ENCODE measurements at places on chromosomes 1 and 21. TPM values are rescaled to one million over a fixed set of nuclear protein-coding genes. Genes with fewer than 3 reads are reported as not detected.

- no peaks in the 10 kb centered on the region for H3K36me3 ChIP-seq
- DNase-seq = no peak
- H3K27me3 ChIP-seq = peaks cover 3% of the 10 kb centered on the region
- H3K27ac ChIP-seq = no peak overlapping the region
Observed at GRCh38 chr1:175801979-175802378, 58.6 kb upstream of the TNR start.

DNA sequence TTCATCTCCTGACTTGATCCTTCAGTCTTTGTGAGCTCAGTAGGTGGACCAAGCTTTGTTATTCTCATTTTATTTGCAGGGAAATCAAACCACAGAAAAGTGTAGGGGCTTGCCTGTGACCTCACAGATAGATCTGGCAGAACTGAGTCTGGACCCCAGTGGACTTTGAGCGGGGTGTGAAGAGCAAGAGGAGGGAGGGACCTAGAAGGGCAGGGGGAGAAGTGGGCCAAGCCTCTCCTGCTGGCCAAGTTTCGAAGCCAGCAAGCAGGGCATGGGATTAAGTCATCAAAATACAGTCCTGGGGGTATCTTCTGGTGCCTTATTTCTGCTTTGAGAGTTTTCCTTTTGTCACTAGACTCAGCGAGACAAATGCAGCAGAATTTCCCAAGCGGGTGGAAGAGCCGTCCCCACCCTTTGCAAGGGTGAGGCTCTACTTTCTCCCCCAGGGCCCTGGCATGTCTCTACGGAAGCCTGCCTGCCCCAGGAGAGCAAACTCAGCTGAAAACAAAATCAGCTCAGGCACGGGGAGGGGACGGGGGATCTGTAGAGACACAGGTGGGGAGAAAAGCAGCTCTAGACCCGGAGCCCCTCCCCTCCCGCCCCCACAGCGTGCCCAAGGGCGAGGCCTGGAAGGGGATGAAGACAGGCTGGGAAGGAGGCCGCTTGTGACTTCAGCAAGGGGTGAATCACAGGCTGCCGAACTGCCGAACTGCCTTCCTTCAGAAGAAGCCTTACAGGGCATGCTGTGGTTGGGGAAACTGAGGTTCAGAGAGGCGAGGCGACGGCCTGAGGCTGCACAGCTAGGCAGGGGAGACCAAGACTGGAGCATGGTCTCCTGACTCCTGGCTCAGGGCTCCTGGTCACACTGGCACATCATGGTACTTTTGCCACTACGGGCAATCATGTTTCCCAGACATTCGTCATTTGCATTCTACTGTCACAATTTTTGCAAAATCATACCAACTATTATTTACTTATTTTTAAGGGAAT, 19.2 kb downstream of the PKP1 start:
- no peaks in the 10 kb centered on the region for H3K36me3 ChIP-seq
- H3K4me1 ChIP-seq = no peaks in the 10 kb centered on the region
- DNase-seq = no peak
- H3K4me3 ChIP-seq = no peak overlapping the region
- no peak overlapping the region for H3K27ac ChIP-seq
- H3K27me3 ChIP-seq = peaks cover 2% of the 10 kb centered on the region

DNA sequence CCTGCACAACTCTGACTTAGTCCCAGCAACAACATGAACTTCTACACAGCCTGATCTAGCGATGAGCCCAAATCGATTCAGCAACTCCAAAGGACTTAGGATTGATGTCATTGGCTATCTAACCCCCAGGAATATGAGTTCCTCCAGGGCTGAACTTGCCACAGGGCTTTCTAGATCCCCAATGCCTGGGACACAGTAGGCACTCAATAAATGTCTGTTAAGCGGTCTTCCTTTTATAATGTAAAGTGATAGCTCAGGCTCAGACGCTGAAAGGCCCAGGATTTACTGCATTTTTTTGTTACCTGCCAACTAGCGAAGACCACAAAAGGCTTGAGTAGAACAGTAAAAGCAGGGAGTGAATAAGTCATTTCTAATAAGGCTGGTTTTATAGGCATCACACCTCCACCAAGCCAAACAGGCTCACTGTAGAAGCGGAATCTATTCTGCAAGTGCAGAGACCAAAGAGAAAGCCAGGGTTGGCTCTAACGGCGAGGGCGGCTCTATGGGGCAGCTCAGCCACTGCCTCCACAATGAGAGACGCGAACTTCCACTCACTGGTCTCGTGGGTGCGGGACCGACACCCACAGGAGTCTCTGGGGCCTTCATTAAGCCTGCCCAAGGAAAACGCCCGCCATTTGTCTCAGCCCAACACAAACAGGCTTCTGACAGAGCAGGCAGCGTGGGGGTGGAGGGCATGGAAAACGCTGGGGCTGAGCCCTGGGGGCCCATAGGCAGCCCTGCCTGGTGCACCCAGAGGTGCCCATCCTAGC, 52.0 kb downstream of the HLCS start:
- DNase-seq = no peak
- no peak overlapping the region for H3K27ac ChIP-seq
- H3K27me3 ChIP-seq = no peaks in the 10 kb centered on the region
- H3K4me1 ChIP-seq = peaks cover 21% of the 10 kb centered on the region

DMAP1 gene
- total RNA-seq = 52.2 TPM

AXDND1 gene
- not detected for total RNA-seq

- H3K4me3 ChIP-seq = no peak overlapping the region
- H3K36me3 ChIP-seq = no peaks in the 10 kb centered on the region
- H3K27ac ChIP-seq = no peak overlapping the region
- H3K4me1 ChIP-seq = peaks cover 6% of the 10 kb centered on the region
Observed at GRCh38 chr1:5917591-5918274, 74.5 kb downstream of the NPHP4 start.

- peak overlapping the region; percentile 30 for H3K4me3 ChIP-seq
- H3K27ac ChIP-seq = no peak overlapping the region
- H3K4me1 ChIP-seq = peaks cover 8% of the 10 kb centered on the region
- H3K27me3 ChIP-seq = peaks cover 29% of the 10 kb centered on the region
- no peaks in the 10 kb centered on the region for H3K36me3 ChIP-seq
Observed at GRCh38 chr1:54498383-54499096, 49.5 kb upstream of the ACOT11 start.

DNA sequence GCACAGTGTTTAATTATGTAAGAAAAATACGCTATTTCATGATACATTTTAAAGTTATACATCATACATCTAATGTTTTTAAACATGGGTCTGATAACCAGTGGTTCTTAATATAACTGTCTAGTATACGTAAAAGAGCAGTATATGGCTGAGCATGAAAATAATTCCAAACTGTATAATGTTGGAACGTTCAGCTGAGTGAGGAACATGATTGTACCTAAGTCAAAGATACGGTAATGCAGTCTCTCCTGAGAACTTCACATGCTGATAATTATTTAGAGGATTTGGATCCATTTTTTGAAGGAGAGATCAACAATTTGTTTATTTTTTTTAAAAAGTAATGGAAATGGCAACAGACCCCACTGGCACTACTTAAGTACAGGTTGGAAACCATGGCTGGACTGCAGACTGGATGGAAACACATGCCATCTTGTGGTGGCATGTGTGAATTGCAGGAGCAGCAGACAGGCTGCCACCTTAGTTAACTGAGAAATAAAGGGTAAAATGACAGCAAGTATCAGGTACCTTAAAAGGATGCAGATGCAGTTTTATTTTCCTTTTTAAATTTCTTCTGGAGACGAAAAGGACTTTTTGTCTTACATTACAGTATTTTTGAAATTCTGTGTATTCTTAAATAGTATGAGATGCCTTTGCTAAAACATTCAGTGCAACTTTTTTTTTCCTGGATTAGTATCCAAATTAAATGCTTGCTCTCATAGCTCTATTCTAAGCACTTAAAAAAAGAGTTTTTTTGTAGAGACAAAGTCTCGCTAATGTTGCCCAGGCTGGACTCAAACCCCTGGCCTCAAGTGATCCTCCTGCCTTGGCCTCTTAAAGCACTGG, 73.8 kb downstream of the MTR start:
- no peak overlapping the region for H3K4me3 ChIP-seq
- no peak for DNase-seq
- H3K27me3 ChIP-seq = no peaks in the 10 kb centered on the region
- H3K4me1 ChIP-seq = peaks cover 26% of the 10 kb centered on the region
- H3K36me3 ChIP-seq = peaks cover 30% of the 10 kb centered on the region
- H3K27ac ChIP-seq = peak overlapping the region; percentile 84

GRCh38 chr1:22815043-22815365, 104.4 kb downstream of the EPHB2 start:
- H3K27me3 ChIP-seq = no peaks in the 10 kb centered on the region
- H3K27ac ChIP-seq = no peak overlapping the region
- H3K4me3 ChIP-seq = no peak overlapping the region
- H3K4me1 ChIP-seq = no peaks in the 10 kb centered on the region
- H3K36me3 ChIP-seq = no peaks in the 10 kb centered on the region

DNA sequence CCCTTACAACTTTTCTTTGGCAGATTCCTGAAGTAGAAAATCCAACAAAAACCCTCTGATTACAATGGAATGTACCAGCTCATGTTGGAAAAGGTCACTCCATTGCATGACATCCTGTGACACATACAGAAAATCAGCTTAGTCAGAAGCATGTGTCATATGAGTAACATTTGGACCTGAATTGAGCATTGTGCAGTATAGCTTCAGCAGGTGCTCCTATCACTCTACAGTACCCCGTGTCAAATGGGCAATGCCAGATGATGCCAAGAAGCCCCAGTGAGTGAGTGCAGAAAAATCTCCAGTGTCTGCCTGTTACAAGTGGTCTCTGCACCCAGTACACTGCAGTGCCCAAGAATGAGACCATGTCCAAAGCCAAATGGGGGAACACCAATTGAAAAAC, 129.7 kb upstream of the RUNX1 start:
- DNase-seq = no peak
- peaks cover 4% of the 10 kb centered on the region for H3K36me3 ChIP-seq
- no peak overlapping the region for H3K4me3 ChIP-seq
- H3K27ac ChIP-seq = peak overlapping the region; percentile 32

TNFRSF25 gene
- total RNA-seq = 106 TPM

DNA sequence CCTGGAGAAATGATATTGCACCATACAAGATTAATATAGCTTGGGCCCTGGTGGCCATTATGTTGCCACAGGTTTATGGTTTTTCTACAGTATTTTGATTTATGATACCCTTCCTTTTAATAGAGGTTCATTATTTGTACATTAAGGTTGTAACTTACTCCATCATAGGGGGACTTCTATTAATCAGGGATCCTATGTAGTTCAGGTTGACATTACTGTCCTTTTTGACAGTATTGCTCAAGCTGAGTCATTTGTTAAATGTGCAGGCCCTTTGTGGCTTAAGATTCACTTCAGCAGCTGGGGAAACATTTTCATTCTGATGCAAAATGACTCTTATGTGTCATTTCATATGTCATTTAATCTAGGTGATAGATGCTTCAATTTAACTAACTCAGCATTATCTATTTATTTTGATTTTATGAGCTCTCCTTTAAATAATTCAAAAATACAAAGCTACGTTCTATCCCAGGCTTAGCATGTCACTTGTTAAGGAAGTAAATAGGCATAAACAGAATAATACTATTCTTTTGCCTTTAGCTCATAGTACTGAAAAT, 686.9 kb upstream of the NCAM2 start:
- H3K4me1 ChIP-seq = no peaks in the 10 kb centered on the region
- no peak for DNase-seq
- H3K27me3 ChIP-seq = no peaks in the 10 kb centered on the region
- no peak overlapping the region for H3K4me3 ChIP-seq

LCE2A gene
- total RNA-seq = not detected

PDE9A gene
- 2.2 TPM for total RNA-seq

- H3K4me3 ChIP-seq = no peak overlapping the region
- no peak overlapping the region for H3K27ac ChIP-seq
- no peaks in the 10 kb centered on the region for H3K4me1 ChIP-seq
- no peaks in the 10 kb centered on the region for H3K36me3 ChIP-seq
- peaks cover 17% of the 10 kb centered on the region for H3K27me3 ChIP-seq
Observed at GRCh38 chr1:220516722-220517042, 11.3 kb upstream of the MARK1 start.

SLC44A3 gene
- not detected for total RNA-seq

DNA sequence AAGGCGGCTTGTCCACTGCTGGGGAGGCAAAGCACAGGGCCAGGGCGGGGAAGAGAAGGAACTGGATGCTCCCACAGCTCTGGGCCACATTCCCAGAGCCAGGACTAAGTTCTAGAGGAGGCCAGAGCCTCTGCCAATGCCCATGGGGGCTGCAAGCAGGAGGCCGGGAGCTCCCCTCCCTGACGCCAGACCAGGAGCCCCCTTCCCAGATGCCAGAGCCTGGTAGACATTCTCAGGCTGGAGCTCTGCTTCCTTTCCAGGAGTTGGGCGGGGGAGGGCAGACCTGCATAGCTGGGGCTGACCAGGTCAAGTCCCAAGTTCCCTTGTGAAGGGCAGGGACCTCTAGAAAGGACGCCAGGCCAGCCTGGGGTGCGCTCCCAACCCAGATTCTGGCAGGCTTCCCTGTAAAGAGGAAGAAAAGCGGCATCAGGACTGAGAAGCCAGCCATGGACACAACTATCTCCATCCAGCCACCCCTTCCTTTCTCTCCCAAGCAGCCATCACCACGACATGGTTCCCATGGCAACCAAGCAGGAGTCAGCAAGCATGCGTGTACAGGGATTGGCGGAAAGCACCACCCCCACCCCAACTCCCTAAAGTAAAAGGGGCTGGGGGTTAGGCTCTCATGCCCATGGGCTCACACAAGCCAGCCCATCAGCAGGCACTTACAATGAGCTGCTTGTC, 13.4 kb downstream of the KIF21B start:
- no peaks in the 10 kb centered on the region for H3K36me3 ChIP-seq
- no peak for DNase-seq
- H3K27ac ChIP-seq = peak overlapping the region; percentile 34
- no peak overlapping the region for H3K4me3 ChIP-seq

CRNN gene
- total RNA-seq = not detected

DMRTA2 gene
- total RNA-seq = 3.6 TPM

DNA sequence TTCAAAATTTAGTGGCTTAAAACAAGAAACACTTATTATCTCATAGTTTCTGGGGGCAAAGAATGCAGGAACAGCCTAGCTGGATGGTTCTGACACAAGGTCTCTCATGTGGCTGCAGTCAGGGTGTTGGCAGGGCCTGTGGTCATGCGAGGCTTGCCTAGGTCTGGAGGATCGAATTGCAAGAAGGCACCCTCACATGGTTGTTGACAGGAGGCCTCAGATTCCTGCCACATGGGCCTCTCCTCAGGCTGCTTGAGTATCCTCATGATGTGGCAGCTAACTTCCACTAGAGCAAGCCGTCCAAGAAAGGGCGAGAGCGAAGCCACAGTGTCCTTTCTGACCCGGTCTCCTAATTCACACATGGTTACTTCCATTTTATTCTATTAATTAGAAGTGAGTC, 6.2 kb upstream of the NRIP1 start:
- no peaks in the 10 kb centered on the region for H3K27me3 ChIP-seq
- no peak overlapping the region for H3K4me3 ChIP-seq
- DNase-seq = no peak

GRCh38 chr1:116323491-116323890, 49.6 kb upstream of the ATP1A1 start:
- no peaks in the 10 kb centered on the region for H3K36me3 ChIP-seq
- H3K4me3 ChIP-seq = no peak overlapping the region
- H3K27me3 ChIP-seq = no peaks in the 10 kb centered on the region
- peaks cover 19% of the 10 kb centered on the region for H3K4me1 ChIP-seq

SH3GLB1 gene
- total RNA-seq = 107 TPM

GRCh38 chr1:162003061-162003829, 20.4 kb downstream of the OLFML2B start:
- H3K27me3 ChIP-seq = peaks cover 24% of the 10 kb centered on the region
- no peak overlapping the region for H3K4me3 ChIP-seq
- DNase-seq = no peak
- no peaks in the 10 kb centered on the region for H3K36me3 ChIP-seq

GRCh38 chr1:41540886-41541591, 56.6 kb upstream of the EDN2 start:
- peaks cover 7% of the 10 kb centered on the region for H3K36me3 ChIP-seq
- H3K4me1 ChIP-seq = peaks cover 12% of the 10 kb centered on the region
- peak overlapping the region; percentile 9 for H3K27ac ChIP-seq
- DNase-seq = no peak
- no peak overlapping the region for H3K4me3 ChIP-seq

Measured in natural killer cell treated with Interleukin-12 subunit alpha and Interleukin-12 subunit beta and Interleukin-15 and Interleukin-18, amount 100 ng/mL, for 72 hours (primary cell).